ENCODE measurements at places on chromosomes 12 and 14. TPM values are rescaled to one million over a fixed set of nuclear protein-coding genes. Genes with fewer than 3 reads are reported as not detected.

The SLC2A13 gene
- total RNA-seq, result 2.2 TPM

The HELB gene
- total RNA-seq, result 5.2 TPM

The ADAM21 gene
- 0.06 TPM for total RNA-seq

The ARHGEF25 gene
- total RNA-seq, result 4.6 TPM

The FAM222A gene
- total RNA-seq, result 9.0 TPM

The IFNG-AS1 gene
- total RNA-seq, result not detected

DNA sequence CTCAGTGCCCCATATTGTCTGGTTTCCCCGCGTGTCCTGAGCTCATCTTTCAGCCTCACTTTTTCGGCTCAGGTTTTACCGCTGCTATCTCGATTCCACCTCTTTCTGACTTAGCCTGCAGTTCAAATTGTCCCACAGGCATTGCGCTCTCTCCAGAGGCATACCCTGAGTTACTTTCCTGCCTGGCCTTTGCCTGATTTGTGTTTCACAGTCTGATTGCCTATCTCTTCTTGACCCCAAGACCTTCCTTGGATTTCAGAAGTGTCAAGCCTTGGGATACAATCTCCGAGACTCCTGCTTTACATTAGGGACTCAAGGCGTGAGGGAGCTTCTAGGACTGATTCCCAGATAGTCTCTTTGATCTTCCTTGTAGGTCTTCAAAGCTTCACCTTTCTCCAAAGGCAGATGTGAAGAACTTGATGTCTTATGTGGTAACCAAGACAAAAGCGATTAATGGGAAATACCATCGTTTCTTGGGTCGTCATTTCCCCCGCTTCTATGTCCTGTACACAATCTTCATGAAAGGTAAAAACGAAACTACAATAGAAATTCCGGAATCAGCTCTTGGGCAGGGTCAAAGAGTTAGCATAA is 629 bp downstream of the LETMD1 start:
- DNase-seq, result no peak

- DNase-seq, result no peak
Measured at GRCh38 chr12:96571101-96571862, 81.9 kb downstream of the CFAP54 start.

DNA sequence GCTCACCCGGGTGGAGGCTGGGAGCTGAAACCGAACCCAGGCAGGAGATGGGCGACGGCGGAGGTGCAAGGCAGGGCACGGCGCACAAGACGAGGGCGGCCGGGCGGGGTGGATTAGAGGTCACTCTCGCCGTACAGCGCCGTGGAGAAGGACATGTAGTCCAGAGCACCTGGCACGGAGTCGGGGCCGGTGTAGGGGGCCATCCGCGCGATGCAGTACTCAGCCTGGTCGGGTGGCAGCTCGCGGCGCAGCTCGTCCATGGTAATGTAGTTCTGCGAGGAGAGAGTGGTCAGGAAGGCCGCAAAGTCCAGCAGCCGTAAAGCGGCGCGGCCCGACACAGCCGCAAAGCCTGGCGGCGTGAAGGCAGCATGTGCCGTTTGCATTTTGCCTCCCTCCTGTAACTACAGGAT is 81.9 kb upstream of the ZFP36L1 start:
- DNase-seq, result peak; percentile 29

GRCh38 chr12:50353869-50354593 is 42.4 kb downstream of the FAM186A start:
- DNase-seq, result no peak

DNA sequence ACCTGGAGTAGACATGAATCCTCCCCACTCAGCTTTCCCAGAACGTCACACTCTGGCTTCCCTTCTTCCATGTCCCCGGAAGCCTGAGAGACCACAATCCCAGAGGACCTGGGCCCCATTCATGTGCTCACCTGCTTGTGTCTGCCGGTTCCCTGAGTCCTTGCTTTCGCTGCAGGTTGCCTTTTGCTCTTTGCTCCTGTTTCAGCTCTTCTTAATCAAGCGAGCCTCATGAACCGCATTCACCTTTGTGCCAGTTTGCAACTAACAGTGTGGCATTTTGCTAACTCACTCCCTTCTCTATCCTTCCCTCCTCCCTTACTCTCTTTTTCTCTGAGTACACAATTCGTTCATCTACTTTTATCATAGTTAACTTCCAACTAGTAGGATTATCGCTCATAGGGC is 23.1 kb downstream of the ENTPD5 start:
- no peak for DNase-seq

GRCh38 chr14:35750202-35750904 is 58.7 kb downstream of the RALGAPA1 start:
- no peak for DNase-seq

DNA sequence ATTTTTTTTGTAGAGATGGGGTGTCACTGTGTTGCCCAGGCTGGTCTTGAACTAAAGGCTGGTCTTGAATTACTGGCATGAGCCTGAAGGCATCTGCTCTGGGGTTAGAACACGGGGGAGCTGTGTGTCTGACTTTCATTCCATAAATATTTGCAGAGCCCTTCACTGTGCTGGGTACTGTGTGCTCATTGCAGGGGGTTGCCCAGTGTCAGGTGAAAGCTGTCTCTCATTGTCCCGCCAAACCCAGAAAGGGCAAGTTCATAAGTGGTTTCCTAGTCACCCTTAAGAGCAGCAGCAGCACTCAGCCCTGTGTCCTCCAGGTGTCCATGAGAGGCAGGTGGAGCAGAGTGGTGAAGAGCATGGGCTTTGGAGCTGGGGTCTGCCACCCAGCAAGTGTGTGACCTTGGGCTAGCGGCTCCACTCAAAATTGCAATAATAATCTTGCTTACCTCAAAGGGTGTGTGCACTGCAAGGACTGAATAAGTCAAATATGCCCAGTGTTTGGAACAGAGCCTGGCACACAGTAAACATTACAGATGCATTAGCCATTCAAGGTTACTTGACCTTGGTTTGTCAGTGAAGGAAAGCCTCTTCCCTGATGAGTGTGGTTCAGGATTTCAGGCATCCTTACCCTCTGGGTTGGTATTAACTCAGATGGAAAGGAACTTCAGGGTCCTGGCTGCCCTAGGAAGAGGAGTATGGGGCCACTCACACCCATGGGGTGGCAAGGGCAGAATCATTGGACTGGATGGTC is 4.4 kb upstream of the SMIM41 start:
- DNase-seq, result no peak

GRCh38 chr12:41905073-41905758 is 239.5 kb downstream of the GXYLT1 start:
- DNase-seq, result no peak

- no peak for DNase-seq
Measured at GRCh38 chr12:112710414-112710813, 81.1 kb upstream of the RPH3A start.

DNA sequence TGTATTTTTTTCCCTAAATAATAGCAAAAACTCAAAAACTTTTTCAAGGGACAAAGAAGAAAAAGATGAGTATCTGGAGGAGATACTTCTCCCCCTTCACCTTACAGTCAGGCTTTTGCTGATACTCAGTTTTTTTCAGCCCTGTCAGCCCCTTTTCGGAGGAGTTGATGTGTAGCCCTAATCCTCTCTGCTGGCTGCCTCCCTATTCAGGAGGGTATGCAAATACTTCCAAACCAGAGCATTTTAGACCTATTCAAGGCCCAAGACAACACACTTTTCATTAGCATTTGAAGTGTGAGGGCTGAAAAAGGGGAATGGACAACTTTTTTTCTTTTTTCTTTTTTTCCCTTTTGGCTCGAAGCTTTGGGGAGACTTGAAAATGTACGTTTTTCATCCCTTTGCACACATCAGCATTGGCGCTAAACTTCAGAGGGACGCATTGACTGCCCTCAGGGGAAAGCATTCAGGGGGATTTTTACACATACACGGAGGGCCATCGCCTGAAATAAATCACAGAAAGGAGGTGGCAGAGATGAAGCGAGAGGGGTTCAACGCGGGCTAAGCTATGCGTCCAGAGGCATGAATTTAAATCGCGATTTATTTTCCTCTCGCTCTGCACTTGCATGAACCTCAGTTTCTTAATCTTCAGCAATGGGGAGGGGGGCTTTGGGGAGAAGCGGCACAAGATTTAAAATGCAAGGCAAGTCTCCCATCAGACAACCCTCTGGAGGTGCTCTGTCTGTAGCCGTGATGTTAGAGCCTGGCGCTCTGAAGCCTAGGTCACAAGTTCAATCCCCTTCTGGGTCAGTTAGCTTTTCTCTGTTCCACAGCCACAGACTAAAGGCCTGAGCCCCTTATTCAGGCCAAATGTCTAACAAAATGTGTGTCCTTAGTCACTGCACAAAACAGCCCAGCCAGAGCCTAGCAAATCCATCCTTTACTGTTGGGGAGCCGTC is 86.3 kb downstream of the ASCL1 start:
- DNase-seq, result no peak

- DNase-seq, result no peak
Measured at GRCh38 chr14:33454707-33455106, 496.2 kb downstream of the EGLN3 start.

GRCh38 chr14:52277552-52277951 is 10.1 kb downstream of the PTGDR start:
- no peak for DNase-seq

DNA sequence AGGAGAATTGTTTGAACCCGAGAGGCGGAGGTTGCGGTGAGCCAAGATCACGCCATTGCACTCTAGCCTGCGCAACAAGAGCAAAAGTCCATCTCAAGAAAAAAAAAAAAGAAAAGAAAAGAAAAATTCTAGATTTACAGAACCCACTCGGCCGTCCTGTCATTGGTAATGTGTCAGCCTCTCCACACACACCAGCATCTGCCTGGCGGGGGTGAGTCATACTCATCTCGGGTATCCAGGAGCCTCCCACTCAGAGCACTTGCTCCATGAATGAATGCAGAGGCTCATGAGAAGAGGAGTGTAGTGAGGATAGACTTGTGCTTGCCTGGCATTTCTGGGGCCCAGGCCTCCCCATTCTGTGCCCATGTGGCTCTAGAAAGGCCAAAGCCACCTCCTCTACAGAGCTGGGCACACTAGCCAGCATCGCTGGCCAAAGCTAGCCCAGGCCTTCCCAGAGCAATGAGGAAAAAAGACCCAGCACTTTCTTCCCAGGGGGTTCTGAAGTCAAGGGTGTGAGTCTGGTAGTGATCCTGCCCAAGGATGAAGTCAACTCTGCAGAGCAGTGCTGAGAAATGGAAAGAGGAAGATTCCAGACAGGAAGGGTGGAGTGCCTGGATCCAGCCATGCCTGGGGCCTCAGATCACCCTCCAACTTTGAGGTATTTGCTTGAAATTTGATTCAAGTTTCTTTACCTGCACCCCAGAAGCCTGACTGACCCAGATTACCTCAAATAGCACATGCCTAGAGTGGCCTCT is 31.2 kb upstream of the KLC1 start:
- no peak for DNase-seq

DNA sequence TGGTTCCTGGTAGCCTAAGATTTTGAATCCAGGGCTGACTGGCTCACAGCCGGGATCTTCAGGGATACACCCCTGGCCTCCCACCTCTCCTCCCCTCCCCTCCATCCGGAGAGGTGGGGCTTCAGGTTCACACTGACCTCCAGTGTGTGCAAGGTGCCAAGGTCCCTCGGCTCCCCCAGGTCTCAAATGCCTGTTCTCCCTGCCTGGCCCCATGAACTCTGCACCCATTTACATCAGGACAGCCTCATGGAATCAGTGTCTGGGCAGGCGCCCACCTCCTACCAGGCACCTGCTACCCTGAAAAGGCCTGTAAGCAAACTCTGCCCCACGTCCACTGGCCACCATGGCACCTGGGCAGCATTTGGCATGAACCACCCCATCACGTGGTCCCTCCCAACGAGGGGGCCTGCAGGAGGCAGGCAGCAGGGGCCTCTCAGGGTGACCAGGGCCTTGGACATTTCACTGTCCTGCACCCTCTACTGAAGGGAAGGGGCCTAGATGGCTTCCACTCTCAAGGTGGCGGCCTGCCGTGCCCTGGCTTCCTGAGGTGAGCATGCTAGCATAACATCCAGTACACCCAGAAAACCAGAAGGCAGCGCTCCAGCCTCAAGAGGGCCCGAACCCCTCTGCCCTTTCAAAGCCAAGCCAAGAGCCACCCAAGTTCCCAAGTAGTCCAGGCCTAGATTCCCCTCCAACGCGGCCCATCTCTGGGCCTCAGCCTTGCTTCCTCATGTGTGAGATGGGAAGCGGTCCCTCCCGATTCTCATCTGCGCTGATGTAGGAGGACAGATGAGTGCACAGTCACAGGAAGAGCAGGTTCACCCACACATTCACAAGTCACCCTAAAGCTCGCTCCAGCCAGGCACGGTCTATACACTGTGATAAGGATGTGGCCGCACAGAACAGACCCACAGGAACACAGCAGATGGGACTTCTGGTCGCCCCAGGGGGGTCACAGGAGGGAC is 37.3 kb downstream of the CCDC85C start:
- DNase-seq, result no peak

- DNase-seq, result no peak
Measured at GRCh38 chr14:93734086-93734822, 54.0 kb downstream of the PRIMA1 start.

GRCh38 chr12:56208006-56208405 is 13.7 kb downstream of the RNF41 start:
- DNase-seq, result no peak

- DNase-seq, result no peak
Measured at GRCh38 chr14:94581127-94581999, at the start of gene SERPINA5. TSS of gene SERPINA5 (plus strand) at chr14:94581426. CDS start at chr14:94587363, 5,937 bp downstream.

DNA sequence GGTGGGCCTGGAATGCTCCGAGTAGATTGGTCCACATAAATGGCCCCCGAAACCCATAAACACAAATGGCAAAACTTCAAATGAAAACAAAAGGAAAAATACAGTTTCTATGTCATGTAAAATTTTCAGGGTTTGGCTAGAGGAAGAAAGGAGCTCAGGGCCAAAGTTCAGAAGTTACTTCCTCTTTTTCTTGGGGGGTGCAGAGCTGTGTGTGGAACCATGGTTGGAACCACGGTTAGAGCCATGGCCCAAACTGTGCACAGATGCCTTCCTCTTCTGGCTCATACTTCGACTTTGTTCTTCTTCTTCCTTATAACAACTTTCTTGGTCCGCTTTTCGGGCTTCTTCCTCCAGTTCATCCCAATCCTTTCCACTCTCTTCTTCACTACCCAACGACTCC is 51.7 kb downstream of the MGST1 start:
- DNase-seq, result no peak

- DNase-seq, result peak; percentile 67
Measured at GRCh38 chr14:23056145-23056955, 970 bp downstream of the CDH24 start.

- no peak for DNase-seq
Measured at GRCh38 chr12:118846416-118846815, 134.9 kb upstream of the SRRM4 start.

GRCh38 chr12:118760623-118761022 is 220.7 kb upstream of the SRRM4 start:
- DNase-seq, result no peak
